ENCODE measurements at places on chromosomes 5 and 9.

DNA sequence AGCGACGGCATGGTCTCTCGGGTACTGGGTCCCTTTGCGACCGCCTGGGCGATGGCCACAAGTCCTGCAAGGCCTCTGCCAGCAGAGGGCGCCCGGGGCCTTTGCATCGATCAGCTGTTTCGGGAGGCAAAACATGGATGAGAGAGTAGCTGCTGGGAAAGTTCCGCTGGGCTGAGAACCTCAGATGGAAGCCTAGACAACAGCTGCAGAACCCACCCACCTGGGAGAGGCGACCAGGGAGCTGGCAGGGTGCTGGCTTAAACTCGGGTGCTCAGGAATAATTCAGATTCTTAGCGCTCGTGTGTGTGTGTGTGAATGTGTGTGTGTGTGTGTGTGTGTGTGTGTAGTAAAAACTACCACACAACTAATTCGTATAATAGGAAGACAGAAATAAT lies 50.0 kb downstream of the TRIM32 start:
- DNase-seq: peak; percentile 85

DNA sequence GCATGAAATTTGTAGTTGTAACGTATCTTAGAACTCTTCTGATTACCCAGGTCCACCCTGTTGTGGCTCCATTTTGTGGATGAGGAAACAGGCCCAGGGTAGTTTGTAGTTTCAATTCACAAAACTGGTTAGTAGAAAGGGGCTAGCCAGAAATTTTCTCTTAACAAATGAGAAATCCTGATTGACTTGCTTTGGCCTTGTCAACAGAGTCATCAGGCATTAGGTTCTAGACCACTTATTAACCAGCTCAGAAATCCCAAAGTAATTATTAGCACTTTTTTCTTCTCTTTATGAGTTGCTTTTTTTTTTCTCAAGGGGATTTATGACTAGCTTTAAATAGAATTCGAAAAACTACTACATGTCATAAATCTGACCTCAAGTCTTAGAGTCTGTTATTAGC lies 160.2 kb downstream of the SH3GL2 start:
- DNase-seq: no peak

GRCh38 chr5:66820630-66821207 lies 224.5 kb downstream of the MAST4 start:
- no peak for DNase-seq

DNA sequence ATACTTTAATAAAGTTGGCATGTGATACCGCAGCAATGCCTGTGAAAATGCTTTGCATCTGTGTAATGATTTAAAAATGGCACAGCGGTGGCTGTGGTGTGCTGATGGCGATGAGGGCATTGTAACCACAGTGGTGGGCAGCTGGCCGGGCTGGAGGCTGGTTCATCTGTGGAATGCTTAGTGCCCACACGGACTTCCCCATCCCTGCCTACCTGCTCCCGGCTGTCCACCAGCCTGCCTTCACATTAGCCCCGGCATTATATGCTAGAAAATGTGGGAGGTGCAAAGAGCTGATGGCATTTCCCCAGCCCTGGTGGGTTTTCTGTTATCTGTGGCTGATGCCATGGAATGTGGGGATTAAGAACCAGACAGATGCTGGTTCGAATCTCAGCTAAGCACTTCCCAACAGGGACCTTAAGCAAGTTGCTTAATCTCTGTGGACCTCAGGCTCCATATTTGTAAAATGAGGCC lies 2.9 kb upstream of the NDST1 start:
- DNase-seq: no peak

GRCh38 chr5:107408564-107408963 lies 262.2 kb downstream of the EFNA5 start:
- DNase-seq: no peak

DNA sequence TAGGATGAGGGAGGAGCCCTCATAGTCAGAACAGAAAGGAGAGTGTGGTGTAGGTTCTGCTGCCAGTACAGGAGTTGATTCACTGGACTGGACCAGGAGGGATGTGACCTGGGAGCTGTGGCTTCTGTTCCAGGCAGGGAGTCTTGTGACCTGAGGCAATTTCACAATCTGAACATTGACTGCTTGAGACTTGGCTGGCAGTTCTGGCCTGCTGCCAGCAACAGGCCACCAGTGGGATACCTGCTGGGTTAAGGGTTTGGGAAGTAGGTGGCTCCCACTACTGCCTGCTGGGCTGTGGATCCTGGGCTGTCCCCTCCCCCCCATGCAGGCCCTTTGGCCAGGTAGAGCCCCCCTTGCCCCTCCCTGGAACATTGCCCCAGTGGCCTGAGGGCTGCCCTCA lies 268.6 kb upstream of the ARRDC3 start:
- DNase-seq: no peak

- DNase-seq: no peak
These were observed 5.2 kb upstream of the DPH7 start for GRCh38 chr9:137583957-137584356.

- no peak for DNase-seq
These were observed 21.5 kb upstream of the LPCAT1 start for GRCh38 chr5:1545126-1545804.

DNA sequence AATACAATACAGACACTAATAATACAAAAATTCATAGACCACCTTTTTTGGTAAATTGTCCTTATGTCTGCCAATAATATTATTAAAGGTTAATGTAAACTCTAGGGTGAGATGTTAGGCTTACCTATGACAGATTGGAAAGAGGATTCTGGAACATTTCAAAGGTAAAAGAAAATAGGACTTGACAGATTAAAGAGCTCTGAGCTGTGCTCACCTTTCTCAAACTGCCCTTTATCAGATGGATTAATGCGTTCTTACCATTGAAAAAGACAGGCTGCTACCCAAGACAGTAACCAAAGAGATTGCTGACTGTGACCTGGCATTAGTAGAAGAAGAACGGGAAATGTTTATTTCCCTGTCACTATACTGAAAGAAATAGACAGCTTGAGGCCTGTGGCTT lies 156.1 kb upstream of the MRPS30 start:
- DNase-seq: no peak

GRCh38 chr9:113633782-113634595 lies 170.5 kb downstream of the RGS3 start:
- DNase-seq: no peak

GRCh38 chr5:116830079-116830478 lies 255.5 kb upstream of the SEMA6A start:
- DNase-seq: no peak

DNA sequence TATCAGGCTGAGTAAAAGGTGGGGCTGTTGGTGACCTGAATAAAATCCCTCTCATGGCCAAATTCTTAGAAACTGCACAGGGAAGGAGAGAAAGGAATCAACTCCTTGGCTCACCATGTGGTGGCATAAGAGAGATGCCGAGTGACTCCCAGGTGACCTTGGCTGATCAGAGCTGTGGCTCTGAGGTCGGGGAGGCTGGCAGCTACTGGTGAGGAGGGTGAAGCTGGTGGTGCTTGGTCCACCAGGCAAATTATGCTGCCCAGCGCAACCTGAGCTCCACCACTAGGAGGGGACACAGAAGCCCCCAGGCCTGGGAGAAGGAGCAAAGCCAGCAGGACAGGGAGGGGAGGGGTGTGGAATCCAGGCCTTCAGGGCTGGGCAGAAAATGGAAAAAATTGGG lies 111.2 kb upstream of the IL12B start:
- no peak for DNase-seq

DNA sequence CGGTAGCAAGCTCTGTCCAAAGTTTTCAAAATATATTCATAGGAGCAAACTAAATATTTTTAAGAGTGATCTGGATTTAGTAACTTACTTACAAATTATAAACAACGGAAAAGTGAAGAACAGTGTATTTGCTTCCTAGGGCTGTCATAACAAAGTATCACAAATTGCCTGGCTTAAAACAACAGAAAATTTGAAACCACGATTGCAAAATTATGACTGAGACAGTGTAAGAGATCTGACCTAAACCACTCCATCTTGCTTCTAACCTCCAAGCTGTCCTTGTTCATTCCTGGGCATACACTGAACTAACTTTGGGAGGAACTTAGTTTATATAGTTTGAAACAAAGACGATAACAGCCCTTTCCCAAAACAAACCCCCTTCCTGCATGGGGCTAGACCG lies 202.0 kb upstream of the CDH6 start:
- no peak for DNase-seq

DNA sequence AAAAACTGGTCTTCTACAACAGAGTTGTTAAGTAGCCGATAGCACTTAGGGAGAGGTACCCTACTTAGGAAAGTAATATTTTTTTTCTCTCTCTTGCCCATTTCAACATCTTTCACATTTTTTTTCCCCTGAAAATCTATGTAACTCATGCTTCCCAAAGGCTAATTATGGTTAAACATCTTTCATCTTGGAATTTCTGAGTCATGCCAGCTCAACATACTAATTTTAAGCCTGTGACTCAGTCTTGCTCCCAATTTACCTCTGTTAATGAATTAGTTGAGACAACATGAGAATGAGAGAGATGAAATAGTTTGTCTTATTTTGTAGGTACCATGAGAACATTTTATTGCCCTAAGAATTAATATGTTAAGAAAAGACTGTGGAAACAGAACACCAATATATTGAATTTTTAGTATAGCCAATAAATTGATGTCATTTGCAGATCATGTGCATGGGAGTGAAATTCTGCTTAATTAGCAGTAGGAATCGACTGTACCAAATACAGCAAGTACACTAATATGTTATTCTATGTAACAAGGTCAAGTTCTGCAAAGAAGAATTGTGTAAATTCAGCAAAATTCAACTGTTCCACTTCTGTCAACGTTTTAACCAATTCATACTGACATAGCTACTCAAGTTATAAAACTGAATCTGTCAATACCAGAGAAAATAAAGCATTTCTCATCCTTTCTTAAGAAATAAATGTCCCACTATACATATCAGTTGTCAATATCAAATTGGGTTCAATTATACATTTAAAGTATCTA lies 550.0 kb downstream of the PTPRD start:
- no peak for DNase-seq

DNA sequence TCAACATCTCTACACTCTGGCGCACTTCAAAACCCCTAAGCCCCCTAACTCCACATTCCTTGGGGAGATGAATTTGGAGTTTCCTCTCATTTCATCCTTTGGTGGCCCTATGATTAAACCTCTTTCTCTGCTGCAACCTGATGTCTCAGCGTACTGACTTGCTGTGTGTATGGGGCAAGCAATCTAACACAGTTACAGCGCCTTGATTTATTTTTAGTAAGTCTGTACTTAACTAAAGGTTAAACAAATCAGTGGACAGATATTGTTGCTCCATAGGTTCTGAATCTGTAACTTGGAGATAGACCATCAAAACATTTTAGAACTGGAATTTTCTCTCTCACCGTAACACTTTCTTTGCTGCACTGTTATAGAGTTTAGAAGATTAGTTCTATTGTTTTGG lies 452.8 kb downstream of the IRX1 start:
- DNase-seq: no peak

GRCh38 chr5:146301626-146302025 lies 37.0 kb upstream of the POU4F3 start:
- DNase-seq: no peak

All from SHP77 (cell line).